Lung (tissue), 17 donors: ENCODE measurements at places on chromosomes 7 and 10. TPM values are rescaled to one million over a fixed set of nuclear protein-coding genes. Genes with fewer than 3 reads are reported as not detected.

- peak; percentile 84 for DNase-seq
These were observed 2.3 kb upstream of the NOS3 start for GRCh38 chr7:150988230-150989226.

DNA sequence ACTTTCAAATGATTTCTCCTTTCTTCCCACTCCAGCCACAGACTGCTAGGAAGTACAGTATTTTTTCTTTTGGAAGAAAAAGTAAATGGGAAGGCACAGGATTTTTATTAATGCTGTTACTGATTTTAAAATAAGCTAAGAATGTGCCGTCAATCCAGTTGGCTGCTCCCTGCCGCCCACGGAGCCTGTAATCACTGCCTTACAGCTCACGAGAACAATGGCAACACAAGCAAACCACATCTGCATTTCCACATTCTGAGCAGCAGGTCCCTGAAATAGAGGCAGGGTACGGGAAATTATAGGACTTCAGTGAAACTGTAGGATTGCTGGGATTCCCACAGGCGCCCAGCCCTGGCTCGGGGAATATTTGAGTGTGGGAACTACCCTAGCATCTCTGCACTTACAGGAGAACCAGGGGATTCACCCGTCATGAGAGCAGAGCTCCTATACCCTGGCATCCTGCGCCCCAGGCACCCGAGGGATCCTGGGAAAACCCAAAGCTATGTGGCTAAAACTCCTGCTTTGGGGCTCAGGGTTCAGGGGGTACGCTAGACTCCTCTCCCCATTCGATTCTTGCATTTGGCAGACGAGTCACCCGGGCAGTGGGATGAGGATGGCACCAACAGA is 72.9 kb upstream of the TNS3 start:
- DNase-seq = no peak

DNA sequence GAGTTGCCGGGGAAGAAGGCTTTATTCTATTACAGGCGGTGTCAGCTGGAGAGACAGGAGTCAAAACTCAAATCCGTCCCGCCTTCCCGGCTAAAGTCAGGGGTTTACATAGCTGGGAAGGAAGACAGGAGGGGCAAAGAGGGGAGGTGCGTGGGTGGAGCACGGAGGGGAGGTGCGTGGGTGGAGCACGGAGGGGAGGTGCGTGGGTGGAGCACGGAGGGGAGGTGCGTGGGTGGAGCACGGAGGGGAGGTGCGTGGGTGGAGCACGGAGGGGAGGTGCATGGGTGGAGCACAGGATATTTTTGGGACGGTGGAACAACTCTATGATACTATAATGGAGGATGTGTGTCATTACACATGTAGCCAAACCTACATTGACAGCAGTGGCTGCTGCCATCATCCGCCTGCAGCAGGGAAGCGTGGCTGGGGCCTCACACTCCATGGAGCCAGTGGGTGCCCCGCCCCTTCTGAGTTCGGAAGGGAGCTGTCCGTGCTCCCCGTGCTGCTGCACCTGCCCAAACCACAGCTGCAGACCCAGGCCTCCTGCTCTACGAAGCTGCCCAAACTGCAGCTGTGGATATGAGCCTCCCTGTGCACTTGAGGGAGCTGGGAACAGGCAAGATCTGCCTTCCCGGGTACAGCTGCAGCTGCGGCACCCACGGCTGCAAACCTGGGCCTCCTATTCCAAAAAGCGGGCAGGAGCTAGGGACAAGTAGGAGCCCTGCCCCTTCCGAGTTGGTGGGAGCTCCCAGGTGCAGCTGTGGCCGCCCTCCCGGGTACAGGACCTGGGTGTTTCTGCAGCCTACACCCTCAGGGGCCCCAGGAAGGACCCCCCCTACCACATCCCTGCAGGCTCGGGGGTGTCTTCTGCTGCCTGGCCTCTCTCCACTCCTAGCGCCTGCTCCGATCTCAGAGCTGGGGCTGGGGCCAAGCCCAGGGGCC is 119.4 kb downstream of the DYNC2I1 start:
- no peak for DNase-seq

DNA sequence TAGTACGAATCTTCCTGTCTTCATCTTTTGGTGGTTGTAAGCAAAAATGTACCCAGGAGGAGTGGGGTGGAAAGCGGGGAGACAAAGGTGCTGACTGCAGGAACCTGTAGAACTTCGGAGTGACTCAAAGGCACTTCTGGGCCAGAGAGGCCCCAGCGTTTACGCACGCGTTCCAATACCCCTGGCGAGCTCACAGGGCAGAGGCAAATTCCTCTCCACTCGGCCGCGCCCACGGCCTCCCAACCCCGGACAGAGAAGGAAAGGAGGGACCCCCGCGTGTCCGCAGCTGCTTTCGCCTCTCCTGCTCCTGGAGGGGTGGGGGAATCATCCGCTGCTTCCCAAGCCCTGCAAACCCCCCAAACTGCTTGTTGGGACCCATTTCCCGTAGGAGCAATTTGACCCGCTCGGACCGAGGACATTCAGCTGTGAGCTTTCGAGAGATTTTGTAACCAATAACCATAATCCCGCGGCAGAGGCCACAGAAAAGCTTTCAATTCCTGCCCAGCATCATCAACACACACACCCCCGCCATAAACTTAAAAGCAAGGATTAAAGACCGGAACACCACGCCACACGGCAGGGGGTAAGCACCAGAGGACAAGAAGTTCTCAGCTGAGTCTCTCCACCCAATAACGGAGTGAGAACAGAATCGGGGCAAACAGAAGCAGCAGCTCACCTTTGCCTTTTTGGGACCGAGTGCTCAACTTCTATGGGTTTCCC is 2.3 kb downstream of the IGF2BP3 start:
- peak; percentile 74 for DNase-seq

ASB15 gene
- polyA plus RNA-seq = not detected

SUN3 gene
- 0.53 TPM for polyA plus RNA-seq

SLC25A28 gene
- polyA plus RNA-seq = 86.9 TPM
